ENCODE measurements at places on chromosomes 12 and 14.

DNA sequence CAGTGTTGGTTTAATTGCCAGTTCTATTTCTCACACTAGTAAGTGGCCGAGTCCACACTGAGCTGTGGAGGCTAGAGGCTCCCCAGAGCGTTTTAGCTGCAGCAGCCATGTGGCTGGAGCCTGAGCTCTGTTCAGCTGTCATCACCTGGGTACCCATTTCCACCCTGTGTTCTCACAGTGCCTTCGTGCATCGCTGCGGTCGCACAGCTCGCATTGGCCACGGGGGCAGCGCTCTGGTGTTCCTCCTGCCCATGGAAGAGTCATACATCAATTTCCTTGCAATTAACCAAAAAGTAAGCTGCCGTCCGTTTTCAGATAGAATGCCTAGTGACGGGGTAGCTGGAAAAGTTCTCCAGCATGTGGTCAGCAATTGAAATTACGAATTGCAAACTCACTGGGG is 15.7 kb downstream of the DDX55 start:
- H3K4me3 ChIP-seq: no peak overlapping the region
- no peak overlapping the region for H3K27ac ChIP-seq
- DNase-seq: no peak
- H3K4me1 ChIP-seq: no peaks in the 10 kb centered on the region
- H3K36me3 ChIP-seq: peaks cover 100% of the 10 kb centered on the region

GRCh38 chr12:53593707-53594106 is 32.5 kb downstream of the ATF7 start:
- DNase-seq: no peak
- no peak overlapping the region for H3K27ac ChIP-seq
- peaks cover 4% of the 10 kb centered on the region for H3K36me3 ChIP-seq
- no peak overlapping the region for H3K4me3 ChIP-seq
- peaks cover 44% of the 10 kb centered on the region for H3K4me1 ChIP-seq

DNA sequence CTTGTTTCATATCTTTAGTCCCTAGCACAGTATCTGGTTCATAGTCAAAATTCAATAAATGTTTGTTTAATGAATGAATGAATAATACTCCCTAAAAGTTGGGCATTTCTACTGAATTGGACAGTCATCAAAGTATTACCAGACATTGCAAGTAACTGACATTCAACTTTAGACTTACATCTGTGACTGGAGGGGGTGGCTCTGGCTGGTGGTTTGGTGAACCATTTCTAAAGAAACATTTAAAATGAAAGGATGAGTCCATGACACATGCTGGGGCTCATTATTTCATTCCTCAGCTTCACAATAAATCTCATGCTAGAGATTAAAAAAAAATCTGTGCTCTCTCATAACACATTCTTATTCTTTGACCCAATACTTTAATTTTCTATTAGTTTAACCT is 20.6 kb upstream of the CSRNP2 start:
- no peak overlapping the region for H3K4me3 ChIP-seq
- H3K27ac ChIP-seq: no peak overlapping the region
- H3K4me1 ChIP-seq: peaks cover 3% of the 10 kb centered on the region
- no peak for DNase-seq
- peaks cover 78% of the 10 kb centered on the region for H3K36me3 ChIP-seq

GRCh38 chr12:42166501-42166900 is 21.8 kb upstream of the GXYLT1 start:
- H3K36me3 ChIP-seq: no peaks in the 10 kb centered on the region
- peaks cover 5% of the 10 kb centered on the region for H3K4me1 ChIP-seq
- no peak for DNase-seq
- no peaks in the 10 kb centered on the region for H3K27me3 ChIP-seq

- H3K36me3 ChIP-seq: no peaks in the 10 kb centered on the region
- no peaks in the 10 kb centered on the region for H3K4me1 ChIP-seq
- DNase-seq: no peak
- H3K27me3 ChIP-seq: no peaks in the 10 kb centered on the region
Measured at GRCh38 chr14:34465069-34465859, 3.2 kb upstream of the SPTSSA start.

GRCh38 chr12:6782119-6782518 is 7.2 kb upstream of the CD4 start:
- no peaks in the 10 kb centered on the region for H3K27me3 ChIP-seq
- no peaks in the 10 kb centered on the region for H3K36me3 ChIP-seq
- H3K27ac ChIP-seq: no peak overlapping the region
- H3K4me1 ChIP-seq: peaks cover 48% of the 10 kb centered on the region

DNA sequence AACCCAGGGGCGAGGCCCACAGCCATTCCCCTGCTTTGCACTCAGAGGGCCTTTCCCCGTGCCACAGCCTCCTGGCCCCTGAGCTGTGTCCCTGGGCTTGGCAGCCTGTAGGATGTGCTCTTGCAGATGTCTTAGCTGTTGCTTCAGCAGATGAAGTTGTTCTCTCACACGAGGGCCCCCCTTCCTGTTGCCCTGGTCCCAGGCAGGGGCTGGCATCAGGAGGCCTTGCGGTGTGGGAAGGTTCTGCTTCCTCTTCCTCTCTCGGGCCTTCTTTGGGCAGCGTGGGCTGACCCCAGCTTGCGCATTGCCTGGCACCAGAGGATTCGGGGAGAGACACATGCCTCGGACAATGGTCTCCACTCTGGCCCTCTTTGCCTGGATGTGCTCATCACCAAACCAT is 12.7 kb downstream of the PROX2 start:
- no peak overlapping the region for H3K4me3 ChIP-seq
- H3K4me1 ChIP-seq: no peaks in the 10 kb centered on the region
- H3K27me3 ChIP-seq: no peaks in the 10 kb centered on the region

- DNase-seq: no peak
- no peaks in the 10 kb centered on the region for H3K27me3 ChIP-seq
- H3K27ac ChIP-seq: no peak overlapping the region
- no peaks in the 10 kb centered on the region for H3K36me3 ChIP-seq
Measured at GRCh38 chr12:68896881-68897540, 36.0 kb downstream of the CPM start.

DNA sequence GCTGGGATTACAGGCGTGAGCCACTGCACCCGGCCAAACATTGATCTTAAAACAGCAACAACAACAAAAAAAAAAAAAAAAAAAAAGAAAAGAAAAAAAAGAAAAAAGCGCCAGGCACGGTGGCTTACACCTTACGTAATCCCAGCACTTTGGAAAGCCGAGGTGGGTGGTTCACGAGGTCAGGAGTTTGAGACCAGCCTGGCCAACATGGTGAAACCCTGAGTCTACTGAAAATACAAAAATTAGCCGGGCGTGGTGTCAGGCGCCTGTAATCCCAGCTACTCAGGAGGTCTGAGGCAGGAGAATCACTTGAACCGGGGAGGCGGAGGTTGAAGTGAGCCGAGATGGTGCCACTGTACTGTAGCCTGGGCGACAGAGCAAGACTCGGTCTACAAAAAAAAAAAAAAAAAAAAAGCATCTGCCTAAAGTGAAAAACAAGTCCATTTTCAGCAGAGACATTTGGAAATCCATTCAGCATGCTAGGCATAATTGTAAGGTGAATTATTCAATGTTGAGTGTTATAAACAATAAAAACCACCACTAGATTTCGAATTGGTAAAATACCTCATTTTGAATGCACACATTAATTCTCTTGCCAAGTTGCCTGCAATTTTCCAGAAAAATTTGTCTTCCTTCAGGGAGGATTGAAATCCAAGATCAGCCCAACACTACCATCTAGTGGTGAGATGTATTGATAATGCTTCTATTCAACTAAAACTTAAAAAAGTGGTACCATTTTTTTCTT is 8.0 kb upstream of the CERS5 start:
- peaks cover 43% of the 10 kb centered on the region for H3K36me3 ChIP-seq
- H3K27me3 ChIP-seq: no peaks in the 10 kb centered on the region
- no peak overlapping the region for H3K4me3 ChIP-seq
- no peak for DNase-seq

- H3K27ac ChIP-seq: no peak overlapping the region
- H3K27me3 ChIP-seq: no peaks in the 10 kb centered on the region
- no peaks in the 10 kb centered on the region for H3K4me1 ChIP-seq
- no peak for DNase-seq
Measured at GRCh38 chr12:44748950-44749468, 127.1 kb downstream of the NELL2 start.

GRCh38 chr14:32352631-32353030 is 23.5 kb downstream of the AKAP6 start:
- H3K27ac ChIP-seq: no peak overlapping the region
- no peak for DNase-seq
- no peak overlapping the region for H3K4me3 ChIP-seq
- H3K36me3 ChIP-seq: no peaks in the 10 kb centered on the region

DNA sequence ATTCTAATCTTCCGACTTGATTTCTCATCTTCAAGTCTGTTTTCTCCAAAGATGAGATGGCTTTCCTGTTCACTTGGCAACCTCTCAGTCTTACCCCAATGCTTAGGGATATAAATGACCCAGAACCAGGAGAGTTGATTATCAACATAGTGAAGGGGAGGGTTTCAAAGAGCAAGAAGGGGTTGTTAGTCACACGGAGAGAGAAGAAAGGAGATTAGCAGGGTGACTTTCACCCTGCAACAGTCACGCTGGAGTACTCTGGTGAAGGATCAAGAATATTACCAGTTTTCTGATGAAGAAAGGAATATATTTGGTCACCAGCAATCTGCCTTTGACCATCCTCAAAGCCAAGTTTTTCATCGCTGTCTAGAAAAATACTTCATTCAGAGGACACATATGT is at the start of gene TMEM52B:
TSS of gene TMEM52B (plus strand) at position 212 of the 400 bp plus-strand sequence. CDS start 543 bp downstream, outside the sequence.
- no peak for DNase-seq
- no peaks in the 10 kb centered on the region for H3K4me1 ChIP-seq
- no peak within 1 kb of the TSS for H3K27ac ChIP-seq
- H3K27me3 ChIP-seq: peaks cover 13% of the 10 kb centered on the region

DNA sequence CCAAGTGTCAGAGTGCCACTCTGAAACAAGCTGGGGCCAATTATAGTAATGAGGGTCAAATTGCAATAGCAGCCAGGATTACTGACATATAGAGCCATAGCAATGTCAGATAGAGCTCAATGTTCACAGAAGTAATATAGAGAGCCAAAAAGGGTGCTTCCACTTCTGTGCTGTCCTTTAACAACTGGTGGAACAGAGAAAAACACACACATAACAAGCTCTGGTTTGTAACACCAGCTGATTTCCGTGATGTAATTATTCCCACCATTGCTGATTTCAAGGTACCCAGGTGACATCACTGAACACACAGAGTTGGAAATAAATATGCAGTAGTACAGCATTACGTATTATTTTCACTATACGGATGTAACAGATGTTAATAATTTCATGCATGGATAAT is 3.0 kb upstream of the CLEC2B start:
- H3K27ac ChIP-seq: no peak overlapping the region
- no peak for DNase-seq
- H3K36me3 ChIP-seq: no peaks in the 10 kb centered on the region
- peaks cover 26% of the 10 kb centered on the region for H3K4me1 ChIP-seq
- no peak overlapping the region for H3K4me3 ChIP-seq

GRCh38 chr12:87756721-87757120 is 272.5 kb downstream of the C12orf50 start:
- H3K4me3 ChIP-seq: no peak overlapping the region
- H3K27ac ChIP-seq: no peak overlapping the region
- H3K27me3 ChIP-seq: no peaks in the 10 kb centered on the region
- DNase-seq: no peak

DNA sequence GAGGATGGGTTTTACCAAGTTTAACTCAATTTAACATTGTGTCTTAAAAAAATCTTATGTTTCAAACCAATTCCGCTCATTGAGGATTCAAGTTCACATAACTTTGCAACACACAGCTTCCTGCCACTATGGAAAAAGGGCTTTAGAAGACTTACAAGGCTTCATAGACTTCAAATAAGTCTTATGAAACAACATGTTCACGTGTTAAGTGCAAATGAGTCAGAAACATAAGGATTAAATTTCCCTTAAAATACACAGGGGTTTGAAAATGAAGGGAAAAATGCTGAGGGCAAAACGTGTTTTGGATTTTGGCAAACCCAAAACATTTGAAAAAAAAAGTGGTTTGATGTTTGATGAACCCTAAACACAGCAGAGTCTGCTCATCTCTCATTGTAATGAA is 364.8 kb downstream of the BMP4 start:
- H3K27ac ChIP-seq: no peak overlapping the region
- H3K4me3 ChIP-seq: no peak overlapping the region
- no peaks in the 10 kb centered on the region for H3K27me3 ChIP-seq
- no peaks in the 10 kb centered on the region for H3K4me1 ChIP-seq
- no peak for DNase-seq

DNA sequence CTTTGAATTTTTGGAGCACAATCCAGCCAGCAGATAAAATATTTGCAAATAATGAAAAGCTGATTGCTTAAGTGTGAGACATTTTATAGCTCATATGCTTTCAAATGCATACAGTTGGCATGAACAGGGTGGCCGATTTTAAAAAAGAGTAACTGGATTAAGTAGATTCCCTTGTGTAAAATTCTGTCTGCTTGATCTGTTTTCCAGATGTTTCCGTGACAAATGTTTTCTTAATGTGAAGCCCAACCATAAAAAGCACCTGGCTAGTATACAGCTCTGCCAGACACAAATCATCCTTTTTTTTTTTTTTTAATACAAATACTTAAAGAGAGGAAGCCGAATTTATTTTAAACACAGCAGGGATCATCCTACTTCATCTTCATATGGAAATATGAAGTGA is 440.7 kb downstream of the CCER1 start:
- H3K4me1 ChIP-seq: no peaks in the 10 kb centered on the region
- H3K27ac ChIP-seq: no peak overlapping the region
- H3K27me3 ChIP-seq: no peaks in the 10 kb centered on the region
- no peaks in the 10 kb centered on the region for H3K36me3 ChIP-seq

DNA sequence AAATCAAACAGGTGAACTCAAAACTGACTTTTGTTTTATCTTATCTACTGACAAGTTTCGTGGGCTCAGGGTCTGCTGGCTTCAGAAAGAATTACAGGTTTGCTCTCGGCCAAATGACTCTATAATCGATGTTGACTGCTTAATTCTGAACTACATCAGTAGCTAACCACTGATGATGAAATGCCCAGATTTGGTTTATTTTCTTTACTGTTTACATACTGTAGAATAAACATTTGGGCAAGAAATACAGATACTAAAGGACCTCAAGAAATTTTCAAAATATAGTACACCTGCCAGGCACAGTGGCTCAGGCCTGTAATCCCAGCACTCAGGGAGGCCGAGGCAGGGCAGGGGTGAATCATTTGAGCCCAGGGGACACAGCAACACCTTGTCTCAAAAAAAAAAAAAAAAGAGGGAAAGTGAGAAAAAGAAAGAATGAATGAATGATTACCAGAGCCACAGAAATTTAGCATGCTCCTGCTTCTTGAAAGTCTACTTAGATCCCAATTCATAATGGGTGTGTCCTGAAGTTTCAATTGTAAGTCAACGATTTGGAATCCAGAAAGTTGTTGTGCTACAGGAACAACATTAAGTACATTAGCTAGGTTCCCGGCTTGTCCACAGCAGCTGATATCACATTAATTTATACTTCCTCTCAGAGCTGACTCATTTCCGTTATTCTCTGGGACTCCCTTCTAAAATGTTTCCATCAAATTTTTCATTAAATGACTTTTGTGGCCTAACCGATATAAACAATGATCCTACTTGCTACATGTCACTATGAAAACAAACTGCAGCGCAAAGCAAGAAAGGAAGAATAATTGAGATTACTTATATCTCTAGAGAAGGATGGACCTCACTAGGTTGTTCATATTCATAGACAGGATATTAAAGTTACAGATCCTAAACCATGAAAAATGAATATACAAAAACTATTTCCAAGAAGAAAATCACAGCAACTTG is 134.3 kb downstream of the MED13L start:
- H3K4me1 ChIP-seq: peaks cover 61% of the 10 kb centered on the region
- peak overlapping the region; percentile 48 for H3K27ac ChIP-seq
- DNase-seq: no peak

GRCh38 chr12:547883-548470 is 88.2 kb downstream of the B4GALNT3 start:
- H3K27ac ChIP-seq: no peak overlapping the region
- H3K27me3 ChIP-seq: peaks cover 34% of the 10 kb centered on the region
- DNase-seq: peak; percentile 57
- H3K4me1 ChIP-seq: peaks cover 10% of the 10 kb centered on the region
